Right hindlimb (tissue), 1 donor: ENCODE measurements at places on chromosomes 12 and 14.
A peak's percentile ranks its signal among the peaks of the same experiment; 100 is the strongest.

GRCh38 chr12:122980183-122981035, at the start of gene ARL6IP4:
Gene ARL6IP4, plus strand, starts transcription at chr12:122980681. Its CDS starts 459 bp downstream, at chr12:122981140.
- DNase-seq, result peak; percentile 83

DNA sequence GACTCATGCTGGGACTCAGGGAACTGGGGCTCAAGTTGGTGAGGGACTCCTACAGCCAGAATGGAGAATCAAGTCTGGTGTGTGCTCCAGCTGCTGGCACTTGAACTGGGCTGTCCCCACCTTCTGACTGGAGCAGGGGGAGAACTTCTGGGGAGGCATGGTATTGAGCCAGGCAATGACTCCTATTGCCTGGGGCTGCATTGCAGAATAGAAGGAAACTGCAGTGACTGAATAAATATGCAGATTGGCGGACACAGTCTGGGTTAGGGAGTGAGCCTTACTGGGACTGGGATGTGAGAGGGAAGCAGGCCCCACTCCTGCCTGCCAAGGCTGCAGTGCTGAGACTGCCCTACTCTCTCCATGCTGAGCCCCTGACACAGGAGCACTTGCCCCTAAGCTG, 8.8 kb upstream of the ZNF268 start:
- no peak for DNase-seq

DNA sequence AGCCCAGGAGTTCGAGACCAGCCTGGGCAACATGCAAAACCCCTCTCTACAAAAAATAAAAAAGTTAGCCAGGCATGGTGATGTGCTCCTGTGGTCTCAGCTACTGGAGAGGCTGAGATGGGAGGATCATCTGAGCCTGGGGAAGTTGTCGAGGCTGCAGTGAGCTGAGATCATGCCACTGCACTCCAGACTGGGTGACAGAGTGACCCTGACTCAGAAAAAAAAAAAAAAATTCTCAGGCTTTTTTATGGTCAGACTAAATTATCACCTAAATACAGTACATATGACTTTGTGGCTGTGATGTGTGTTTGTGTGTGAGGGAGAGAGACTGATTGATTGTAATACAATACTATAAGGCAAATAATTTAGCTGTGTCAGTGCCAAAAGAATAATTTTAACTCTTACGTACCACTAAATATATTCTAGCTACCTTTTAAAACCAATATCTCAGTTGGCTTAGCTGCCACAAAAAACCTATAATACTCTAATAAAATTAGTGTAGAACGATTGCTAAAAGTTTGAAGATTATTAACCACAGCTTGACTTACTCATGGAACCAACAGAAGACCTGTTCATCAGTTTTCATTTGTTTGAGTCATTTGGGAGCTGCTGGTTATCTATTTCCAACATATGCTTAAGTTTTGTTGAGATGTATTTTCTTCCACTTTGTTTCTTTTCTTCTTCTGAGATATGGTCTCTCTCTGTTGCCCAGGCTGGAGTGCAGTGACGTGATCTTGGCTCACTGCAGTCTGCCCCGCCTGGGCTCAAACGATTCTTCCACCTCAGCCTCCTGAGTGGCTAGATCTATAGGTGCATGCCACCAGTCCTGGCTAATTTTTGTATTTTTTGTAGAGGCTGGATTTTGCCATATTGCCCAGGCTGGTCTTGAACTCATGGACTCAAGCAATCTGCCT, 58.0 kb downstream of the DIP2B start:
- DNase-seq, result no peak

- no peak for DNase-seq
Measured at GRCh38 chr14:92198804-92199203, 77.0 kb downstream of the CPSF2 start.

GRCh38 chr14:89807151-89807550, 147.4 kb downstream of the EFCAB11 start:
- DNase-seq, result no peak

DNA sequence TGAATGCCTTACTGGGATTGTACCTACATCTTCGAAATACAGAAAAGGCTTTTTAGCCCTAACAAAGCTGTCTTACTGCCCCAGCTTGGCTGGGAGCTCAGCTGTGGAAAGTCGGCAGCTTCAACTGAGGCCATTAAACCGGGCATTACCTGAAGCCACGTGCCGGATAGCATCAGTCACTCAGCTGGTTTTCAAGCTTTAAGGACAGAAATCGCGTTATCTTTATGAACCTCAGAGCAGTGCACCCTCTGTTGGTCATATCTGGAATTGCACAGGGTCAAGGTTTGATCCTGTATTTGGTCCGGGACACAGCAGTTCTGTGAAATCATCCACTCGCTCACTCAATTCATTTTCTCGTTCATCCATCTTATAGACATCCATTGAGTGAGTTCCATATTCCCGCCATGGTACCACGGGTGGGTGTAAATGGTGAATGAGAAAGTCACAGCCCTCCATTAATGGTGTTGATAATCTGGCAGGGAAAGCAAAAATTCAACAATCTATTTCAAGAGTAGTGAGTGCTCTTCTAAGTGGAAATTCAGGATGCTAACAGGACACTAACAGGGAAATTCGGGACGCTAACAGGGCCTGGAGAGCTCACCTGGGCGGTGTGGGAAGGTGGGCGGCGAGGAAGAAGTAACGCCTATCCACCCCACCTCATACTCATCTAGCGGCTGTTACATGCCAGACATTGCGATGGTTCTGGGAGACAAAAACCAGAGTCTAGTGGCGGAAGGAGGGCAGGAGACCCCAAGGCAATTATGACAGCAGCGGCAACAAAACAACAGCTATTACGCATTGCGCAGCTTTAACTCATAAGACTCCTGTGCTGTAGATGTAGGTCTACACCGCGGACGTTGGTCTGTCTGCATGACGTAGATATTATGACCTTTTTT, 60.6 kb upstream of the TCL1A start:
- DNase-seq, result peak; percentile 21
